ENCODE measurements at places on chromosomes 6 and 20.

- DNase-seq = no peak
Observed at GRCh38 chr6:143005816-143006215, 54.9 kb upstream of the AIG1 start.

DNA sequence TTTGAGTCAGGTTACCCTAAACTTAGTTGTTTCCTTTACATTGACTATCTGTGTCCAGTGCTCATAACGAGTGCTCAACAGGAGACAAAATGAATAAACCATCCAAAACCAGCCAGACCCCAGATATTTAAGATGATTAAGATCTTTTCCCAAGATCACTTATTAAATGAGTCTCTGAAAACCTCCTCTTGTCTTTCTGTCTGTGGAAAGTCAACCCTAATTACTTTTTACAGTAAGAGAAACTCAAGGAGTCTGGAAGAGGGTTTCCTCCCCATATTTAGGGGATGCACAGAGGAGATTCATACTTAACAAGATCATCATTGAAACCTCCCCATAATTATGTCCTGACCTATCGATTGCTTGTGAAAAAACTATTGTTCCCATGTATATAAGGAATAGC lies 84.0 kb downstream of the CAP2 start:
- no peak for DNase-seq

DNA sequence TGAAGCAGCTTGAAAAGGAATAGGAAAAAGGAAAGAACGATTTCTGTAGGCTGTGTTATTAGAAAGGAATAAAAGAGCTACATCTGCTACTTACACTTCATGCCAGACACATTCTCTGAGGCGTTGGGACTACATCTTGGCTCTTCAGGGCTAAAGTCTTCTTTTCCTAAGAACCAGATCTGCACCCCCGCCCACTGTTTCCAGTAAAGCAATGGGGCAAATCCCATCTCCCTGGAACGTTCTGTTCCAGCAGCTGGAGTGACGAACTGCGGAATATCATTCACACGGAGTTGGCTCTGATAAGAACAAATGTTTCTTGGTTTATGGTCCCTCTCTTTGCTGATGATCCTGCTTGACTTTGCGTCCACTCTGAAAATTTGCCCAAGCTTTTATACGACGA lies 26.9 kb downstream of the FAM50B start:
- DNase-seq = no peak

GRCh38 chr20:45366192-45366591 lies 3.2 kb downstream of the SYS1 start:
- DNase-seq = no peak

DNA sequence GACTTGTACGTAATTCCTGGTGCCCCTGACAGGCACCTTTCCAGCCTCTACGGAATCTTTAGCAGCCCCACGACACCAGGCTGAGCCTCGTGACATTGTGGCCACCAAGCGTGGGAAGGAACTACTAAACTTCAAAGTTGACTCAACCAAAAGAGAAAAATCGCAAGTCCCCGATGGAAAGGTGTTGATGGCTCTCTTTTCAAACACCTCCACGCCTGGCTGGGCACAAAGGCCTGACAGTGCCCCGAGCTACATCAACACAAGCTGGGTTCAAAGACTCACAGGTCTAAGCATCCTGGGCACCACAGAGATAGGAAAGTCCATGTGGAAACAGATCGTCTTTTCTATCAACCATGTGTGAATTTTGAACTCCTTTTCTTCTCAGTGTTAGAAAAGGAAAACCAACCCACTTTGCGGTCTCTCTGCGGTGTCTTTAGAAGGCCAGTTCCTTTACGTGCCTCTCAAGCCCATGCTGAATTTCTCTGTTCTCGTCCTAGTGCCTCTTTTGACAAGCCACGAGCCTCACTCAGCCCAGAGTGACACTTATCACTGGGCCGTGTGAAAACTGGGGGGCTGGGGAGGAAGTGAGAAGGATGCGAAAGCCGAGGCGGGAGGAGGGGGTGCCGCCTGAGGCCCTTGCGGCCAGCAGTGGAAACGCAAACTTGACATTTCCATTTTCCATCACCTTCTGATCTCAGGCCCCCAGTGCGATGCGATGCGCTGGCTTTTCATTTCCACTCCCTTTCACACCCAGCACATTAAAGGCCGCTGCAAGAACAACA lies 59.4 kb downstream of the GFOD1 start:
- peak; percentile 88 for DNase-seq

DNA sequence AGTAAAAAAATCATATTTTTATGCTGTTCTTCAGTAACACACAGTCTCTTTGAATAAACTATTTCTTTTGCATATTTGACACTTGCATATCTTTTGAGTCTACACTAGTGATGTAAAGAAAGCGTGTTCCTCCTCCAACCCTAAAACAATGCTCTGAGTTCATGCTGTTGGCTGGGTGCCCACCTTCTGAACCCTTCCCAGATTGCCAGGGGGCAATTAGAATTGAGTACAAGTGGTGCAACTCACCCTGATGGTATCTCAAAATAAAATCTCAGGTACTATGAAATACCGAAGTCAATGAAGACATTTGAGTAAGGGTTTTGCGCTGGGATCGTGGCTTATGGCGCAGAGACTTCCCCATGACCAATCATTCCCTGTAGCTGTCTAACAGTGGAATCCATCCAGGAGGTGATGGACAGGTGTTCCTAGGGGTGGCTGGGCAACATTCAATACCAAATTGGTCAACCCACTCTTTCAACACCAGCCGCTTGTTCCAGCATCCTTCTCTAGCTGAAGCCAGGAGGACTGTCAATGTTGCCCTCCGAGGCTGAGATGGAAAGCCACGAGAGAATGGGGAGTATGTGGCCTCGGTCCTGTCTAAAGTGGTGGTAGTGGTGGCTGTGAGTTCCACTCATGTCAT lies 94.4 kb upstream of the ZNFX1 start:
- DNase-seq = no peak
